ENCODE measurements at places on chromosomes 7 and 10.

DNA sequence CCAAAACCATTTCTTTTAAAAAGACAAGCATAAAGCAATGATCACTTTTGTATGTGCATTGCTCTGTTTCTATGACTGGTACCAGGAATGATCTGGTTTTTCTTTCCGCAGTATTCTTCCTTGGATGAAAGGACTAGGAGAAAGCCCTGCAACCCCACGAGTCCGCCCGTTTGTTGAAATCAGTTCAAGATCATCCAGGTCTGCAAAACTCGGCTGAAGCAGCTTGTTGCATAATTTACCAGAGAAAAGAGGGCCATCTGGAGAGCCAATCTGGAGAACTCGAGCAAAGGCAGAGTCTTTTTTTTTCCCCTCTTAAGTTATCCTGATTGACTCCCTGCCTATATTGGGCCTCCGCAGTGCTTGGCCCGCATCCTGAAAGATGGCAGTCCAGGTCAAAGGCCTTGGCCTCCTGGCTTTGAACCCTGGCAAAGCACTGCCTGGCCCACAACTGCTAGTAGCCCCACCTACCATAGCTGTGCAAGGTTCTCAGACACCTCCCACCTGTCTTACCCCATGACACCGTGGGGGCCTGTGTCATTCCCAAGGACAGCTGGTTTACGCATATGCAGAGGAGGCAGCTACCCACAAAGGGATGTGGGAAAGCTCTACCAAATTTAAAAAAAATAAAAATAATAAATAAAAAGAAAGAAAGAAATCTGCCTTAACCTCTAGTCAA, 572.2 kb downstream of the INHBA start:
- no peak for DNase-seq

DNA sequence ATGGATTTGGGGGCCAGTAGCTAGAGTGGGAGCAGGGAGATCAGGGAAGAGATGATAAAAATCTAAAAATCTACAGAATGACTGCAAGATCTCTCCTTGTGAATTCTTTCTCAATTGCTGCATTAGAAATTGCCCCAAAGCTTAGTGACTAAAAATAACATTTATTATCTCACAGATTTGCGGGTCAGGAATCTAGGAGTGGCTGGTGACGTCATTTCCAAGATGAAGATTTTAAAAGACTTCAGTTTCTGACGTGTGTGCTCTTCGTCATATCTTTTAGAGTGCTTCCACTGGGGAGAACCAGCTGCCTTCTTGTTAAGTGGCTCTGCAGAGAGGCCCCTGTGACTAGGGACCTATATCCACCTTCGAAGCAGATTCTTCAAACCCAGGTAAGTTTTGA, 112.6 kb downstream of the DGKI start:
- no peak for DNase-seq

DNA sequence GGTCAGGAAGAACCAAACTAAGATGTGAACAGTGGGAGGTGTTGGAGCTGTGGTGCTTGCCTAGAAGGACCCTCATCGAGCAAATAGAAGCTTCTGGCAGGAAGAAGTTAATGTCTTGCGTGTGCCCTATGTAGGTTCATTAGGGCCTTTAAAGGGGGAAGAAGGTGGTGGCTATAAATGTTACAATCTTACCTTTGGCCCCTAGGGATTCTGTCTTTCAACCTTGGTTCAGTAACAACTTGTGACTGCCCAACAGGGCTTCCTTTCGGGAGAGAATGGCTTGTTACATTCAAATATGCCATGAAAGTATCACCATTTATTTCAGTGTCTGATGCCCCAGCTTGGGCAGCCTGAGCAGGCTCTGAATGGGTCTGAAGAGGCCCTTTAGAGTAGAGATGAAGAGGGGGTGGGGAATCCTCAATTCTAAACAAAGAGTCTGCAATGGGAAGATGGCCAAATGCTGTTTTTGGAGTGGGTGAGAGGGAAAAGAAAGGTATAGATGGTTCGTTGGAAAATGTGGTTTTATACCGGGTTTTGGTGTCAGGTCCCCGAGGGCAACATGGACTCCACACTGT, 108.0 kb downstream of the TCF7L2 start:
- no peak for DNase-seq

DNA sequence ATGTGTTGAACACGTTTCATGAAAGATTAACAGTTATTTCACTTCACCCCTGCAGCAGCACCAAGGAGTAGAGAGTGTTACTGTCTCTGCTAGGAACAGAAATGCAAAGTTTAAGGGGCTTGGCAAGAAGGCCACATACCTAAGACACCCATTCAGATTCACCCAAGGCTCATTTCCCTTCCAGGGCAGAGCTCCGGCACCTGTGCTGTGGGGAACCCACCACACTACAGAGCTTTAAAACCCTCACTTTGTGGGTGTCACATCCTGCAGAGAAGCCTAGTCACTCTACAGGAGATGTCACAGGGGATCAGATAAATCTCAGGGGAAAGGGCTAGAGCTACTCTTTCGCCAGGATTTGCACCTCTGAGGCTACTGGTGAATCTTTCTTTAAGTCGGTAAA, 176.1 kb upstream of the KLF6 start:
- no peak for DNase-seq

- DNase-seq, result no peak
Observed at GRCh38 chr10:72472306-72472705, 117.6 kb upstream of the DNAJB12 start.
